ENCODE measurements at places on chromosomes 4 and X.

- DNase-seq: no peak
Observed at GRCh38 chrX:118528071-118528737, 32.6 kb downstream of the DOCK11 start.

GRCh38 chr4:112853662-112854256 is 195.7 kb upstream of the ANK2 start:
- no peak for DNase-seq

- DNase-seq: no peak
Observed at GRCh38 chr4:142353149-142353738, 492.9 kb downstream of the INPP4B start.

GRCh38 chr4:122525865-122526264 is 69.3 kb upstream of the IL2 start:
- DNase-seq: no peak

DNA sequence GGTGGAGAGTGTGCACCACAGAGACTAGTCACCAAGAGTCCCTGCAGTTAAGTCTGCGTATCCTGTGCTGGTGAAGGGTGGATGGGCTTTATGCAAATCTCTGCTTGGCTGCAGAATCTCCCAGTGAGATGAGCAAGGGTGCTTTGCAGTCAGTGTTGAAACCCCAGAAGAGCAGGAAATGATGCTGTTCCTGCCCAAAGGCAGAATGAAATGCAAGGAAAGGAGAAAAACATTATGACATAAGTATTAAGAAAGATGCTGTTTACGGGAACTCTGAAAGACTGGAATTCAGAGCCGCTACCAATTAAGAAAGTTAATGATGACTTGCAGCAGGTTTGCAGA is 25.4 kb upstream of the ACSL1 start:
- DNase-seq: no peak

GRCh38 chr4:24056289-24056688 is 166.4 kb upstream of the PPARGC1A start:
- DNase-seq: no peak

GRCh38 chr4:40446839-40447238 is 111.7 kb downstream of the CHRNA9 start:
- no peak for DNase-seq

GRCh38 chrX:134396174-134396573 is 63.8 kb upstream of the HPRT1 start:
- DNase-seq: no peak

DNA sequence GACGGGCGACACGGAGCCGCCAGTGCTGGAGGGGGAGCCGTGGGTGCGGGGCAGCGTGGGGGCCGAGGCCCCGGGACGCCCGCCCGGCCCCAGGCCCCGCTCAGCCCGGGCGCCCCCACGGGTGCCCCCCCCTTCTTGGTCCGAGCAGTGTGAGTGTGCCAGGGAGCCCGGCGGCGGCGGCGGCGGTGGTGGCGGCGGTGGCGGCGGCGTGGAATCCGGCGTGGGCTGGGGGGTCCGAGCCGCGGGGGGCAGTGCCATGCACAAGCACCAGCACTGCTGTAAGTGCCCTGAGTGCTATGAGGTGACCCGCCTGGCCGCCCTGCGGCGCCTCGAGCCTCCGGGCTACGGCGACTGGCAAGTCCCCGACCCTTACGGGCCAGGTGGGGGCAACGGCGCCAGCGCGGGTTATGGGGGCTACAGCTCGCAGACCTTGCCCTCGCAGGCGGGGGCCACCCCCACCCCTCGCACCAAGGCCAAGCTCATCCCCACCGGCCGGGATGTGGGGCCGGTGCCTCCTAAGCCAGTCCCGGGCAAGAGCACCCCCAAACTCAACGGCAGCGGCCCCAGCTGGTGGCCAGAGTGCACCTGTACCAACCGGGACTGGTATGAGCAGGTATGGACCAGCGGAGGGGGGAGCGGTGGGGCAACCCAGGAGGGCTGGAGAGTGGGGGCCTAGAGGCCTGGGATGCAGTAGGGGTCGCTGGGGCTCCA is 466 bp downstream of the DLG3 start:
- DNase-seq: no peak

GRCh38 chr4:138111462-138112000 is 130.6 kb downstream of the SLC7A11 start:
- DNase-seq: no peak

- DNase-seq: no peak
Observed at GRCh38 chr4:4874254-4874653, 14.8 kb downstream of the MSX1 start.

DNA sequence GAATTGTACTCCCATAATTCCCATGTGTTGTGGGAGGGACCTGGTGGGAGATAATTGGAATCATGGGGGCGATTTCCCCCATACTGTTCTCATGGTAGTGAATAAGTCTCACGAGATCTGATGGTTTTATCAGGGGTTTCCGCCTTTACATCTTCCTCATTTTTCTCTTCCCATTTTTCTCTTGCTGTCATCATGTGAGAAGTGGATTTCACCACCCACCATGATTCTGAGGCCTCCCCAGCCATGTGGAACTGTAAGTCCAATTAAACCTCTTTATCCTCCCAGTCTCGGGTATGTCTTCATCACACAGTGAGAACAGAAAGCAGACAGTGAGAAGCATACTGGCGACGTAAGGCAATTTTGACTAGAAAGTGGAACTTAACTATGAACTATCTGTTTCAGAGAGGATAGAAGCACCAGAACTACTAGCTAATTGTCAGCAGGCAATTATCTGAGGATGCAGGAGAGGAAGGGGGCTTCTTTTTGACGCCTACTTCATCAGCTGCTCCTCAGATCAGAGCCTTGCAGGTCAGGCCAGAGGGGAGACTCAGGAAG is 8.5 kb upstream of the GPR50 start:
- DNase-seq: no peak

GRCh38 chr4:113394108-113394729 is 344.8 kb downstream of the ANK2 start:
- DNase-seq: no peak

GRCh38 chr4:7867701-7868435 is 71.8 kb downstream of the AFAP1 start:
- no peak for DNase-seq

- DNase-seq: no peak
Observed at GRCh38 chrX:103889216-103889615, 57.2 kb upstream of the RAB9B start.
